ENCODE measurements at places on chromosomes 5 and 9.

DNA sequence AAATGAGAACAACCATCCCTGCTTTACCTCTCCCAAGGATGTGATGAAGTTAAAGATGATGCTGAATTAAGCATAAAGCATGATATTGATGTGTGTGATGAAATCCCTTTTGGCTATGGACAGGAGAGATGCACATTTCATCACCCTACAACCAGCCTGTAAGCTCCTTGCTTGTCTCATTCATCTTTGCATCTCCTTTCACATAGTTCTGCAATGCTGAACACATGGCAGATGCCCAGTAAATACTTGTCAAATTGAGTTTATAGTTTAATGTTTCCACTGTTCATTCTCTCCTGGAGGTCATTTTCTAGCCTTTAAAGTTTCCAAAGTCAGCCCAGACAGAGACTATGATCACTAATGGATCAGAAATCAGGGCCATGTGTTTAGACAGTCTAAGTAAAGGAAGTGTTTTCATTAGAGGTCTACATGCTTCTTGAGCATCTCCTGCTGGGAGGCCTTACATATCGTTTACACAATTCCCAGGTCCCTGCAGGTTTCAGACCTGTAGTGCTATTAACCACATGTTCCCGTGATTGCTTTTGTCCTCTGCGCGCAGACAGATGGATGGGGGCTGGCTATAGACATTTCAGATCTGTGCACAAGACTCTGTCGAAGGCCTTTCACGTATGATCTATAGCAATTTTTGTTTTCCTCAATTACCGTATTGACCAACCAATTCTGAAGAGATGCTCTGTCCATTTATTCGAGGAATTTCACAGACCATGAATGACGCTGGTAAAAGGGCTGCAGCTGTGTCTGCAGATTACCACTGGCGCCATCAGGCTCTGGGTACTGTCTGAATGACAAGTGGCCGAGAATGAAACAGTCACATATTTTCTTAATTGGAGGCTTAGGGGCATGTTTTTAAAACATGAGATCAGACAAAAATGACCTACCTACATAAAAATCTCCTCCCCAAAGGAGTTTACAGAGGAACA lies 49.0 kb upstream of the CKMT2 start:
- DNase-seq, result no peak

DNA sequence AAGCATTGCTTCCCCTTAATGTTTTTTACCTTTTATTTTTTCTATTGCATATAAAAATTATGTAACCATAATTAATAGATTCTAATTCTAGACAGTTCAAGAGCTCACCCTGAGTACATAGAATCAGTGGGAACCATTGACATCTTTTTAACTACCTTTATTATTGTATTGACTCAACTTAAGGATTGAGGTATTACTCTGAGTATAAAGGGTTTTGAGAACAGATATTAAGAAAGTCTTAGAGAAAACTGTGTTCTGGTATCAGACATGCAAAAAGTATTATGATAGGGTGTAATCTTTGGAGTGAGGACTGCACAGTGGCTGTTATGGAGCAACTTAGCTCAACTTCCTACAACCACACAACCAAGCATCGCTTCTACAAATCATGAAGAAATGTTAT lies 8.9 kb downstream of the SPEF2 start:
- no peak for DNase-seq

GRCh38 chr9:80385246-80385645 lies 813.5 kb downstream of the TLE4 start:
- no peak for DNase-seq

DNA sequence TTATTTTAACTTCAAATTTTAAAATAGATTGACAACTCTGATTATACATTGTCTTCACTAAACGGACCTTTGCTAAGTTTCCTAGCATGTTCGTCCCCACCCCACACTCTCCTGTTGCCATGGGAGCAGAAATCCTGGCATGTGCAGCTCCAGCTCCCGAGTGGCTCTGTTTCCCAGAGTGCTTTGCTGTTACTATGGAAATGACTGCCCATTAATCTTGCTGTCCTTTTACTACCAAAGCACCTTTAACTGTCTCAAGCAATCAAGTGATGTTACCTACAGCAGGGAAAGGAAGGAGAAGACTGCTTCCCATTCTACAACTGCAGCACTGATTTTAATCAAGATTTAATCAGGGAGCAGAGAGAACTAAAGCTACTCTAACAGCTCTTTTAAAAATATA lies 212.0 kb upstream of the KIF2A start:
- no peak for DNase-seq

DNA sequence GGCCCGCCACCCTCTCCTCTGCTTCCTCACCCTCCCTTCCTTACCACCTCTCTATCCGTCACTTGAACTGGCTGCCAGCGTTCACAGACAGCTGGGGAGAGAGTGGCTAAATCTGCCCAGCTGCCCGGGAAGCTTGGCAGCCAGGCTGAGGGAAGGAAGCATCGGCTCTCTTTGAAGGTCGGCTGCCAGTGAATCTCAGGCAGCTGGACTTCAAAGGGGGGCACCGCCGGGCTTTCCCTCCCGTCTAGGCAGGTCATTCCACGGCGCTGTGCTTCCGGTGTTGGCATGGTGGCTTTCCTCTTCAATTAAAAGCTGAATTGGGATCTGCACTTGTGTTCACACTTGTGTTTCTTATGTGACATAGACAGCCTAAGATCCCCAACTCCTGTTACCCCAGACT lies 174.0 kb downstream of the GDNF start:
- DNase-seq, result no peak

- DNase-seq, result no peak
Observed at GRCh38 chr5:55004729-55005128, 19.3 kb upstream of the GZMK start.

DNA sequence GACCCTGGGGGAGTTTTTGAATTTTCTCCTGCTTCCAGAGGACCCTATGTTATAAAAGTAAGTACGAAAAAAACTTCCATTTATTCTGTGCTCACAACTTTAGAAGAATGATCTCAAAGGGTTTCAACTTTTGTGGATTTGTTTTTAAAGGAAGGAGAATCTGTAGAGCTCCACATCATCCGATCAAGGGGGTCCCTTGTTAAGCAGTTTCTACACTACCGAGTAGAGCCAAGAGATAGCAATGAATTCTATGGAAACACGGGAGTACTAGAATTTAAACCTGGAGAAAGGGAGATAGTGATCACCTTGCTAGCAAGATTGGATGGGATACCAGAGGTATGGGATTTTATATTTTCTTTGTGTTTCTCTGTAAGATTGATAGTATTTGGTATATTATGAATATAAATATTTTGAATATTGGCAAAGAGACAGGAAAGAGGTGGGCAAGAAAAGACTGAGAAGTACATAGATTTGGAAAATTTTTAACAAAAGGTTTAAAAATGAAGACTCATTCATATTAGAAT lies 84.2 kb downstream of the ADGRV1 start:
- no peak for DNase-seq

DNA sequence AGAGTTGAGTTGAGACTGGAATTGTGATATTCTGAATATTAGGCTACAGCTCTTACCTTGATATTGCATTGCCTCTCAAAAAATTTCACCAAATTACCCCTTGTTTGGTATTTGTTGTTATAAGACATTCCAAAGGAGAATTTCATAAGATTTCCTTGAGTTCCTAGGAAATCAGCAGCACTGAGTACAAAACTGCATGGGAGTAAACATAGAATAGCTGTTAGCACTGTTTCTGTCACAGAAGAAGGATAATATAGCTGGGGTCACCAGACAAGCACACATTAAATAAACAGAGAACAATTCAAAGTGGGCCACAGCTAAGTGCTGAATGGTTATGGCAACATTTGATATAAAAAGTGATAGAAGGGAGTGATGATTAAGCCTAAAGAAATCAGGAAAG lies 724.3 kb downstream of the PRELID2 start:
- DNase-seq, result no peak

GRCh38 chr9:4098031-4098430 lies 201.8 kb downstream of the GLIS3 start:
- DNase-seq, result no peak

DNA sequence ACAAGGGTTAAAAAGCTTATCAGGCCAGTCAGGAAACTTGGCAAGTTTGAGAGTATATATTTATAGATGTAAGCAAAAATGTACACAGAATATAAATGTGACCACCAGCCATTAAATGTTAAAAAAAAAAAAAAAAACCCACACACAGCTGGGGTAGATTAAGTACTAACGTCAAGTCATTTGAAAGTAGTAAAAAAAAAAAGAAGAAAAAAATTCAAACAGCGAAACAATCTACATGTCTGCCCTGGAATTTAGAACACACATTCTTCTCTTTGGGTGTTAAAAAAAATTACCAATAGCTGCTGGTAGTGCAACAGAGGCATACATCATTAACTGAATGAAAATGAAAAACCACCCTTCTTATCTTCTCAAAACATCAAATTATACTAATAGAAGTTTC lies 269.7 kb downstream of the MLLT3 start:
- DNase-seq, result no peak
